ENCODE measurements at places on chromosomes 16 and 17.

DNA sequence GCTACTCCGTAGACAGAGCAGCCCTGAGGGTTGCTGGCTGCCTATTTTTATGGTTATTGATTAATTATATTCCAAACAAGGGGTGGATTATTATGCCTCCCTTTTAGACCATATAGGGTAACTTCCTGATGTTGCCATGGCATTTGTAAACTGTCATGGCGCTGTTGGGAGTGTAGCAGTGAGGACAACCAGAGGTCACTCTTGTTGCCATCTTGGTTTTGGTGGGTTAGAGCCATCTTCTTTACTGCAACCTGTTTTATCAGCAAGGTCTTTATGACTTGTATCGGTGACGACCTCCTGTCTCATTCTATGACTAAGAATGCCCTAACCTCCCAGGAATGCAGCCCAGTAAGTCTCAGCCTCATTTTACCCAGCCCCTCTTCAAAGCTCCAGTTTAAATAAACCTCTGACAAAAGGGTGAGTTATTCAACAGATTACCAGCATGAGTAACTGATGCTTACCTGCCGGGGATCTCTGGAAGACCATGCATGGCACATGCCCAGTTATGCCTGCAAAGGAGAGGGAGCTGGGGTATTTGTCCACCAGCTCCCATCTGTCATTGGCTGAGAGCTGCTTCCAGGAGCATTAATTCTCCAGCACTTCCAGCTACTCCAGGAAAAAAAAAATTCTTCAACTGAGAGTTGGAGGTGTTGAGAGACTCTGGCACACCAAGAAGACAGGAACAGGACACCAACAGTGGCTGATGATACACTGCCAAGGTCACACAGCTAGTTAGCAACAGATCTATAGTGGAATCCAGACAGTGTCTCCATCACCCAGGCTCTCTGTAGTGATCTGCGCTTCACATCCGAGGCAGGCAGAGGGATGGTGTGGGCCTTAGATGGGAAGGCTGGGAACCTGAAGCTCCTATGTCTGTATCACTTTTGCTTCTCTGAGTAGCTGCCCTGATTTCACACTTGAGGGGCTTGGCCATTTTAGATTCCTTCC lies 36.6 kb upstream of the IL21R start:
- DNase-seq: no peak

- no peak for DNase-seq
Observed at GRCh38 chr16:86018071-86018470, 119.1 kb downstream of the IRF8 start.

- peak; percentile 53 for DNase-seq
Observed at GRCh38 chr17:67245694-67246402, 852 bp upstream of the HELZ start.

- DNase-seq: no peak
Observed at GRCh38 chr17:18028114-18028951, 10.6 kb downstream of the ATPAF2 start.

DNA sequence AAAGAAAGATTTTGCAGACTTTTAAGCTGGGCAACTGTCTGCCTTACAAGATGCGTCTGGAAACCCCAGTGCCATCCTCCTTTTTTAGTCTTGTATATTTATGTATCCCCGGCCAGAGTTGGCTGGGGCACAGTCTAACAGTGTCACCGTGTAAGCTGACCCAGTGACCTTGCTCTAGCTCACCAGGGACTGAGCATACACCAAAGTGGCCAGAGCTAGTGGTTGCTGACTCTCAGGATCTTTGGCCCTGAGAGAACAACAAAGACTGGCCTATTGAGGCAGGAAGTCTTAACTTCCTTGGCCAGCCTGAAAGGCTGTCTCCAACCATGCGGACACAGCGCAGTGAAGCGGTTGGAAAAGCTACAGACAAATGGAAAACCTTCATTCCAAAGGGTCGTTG lies 745.2 kb downstream of the WWOX start:
- DNase-seq: no peak

DNA sequence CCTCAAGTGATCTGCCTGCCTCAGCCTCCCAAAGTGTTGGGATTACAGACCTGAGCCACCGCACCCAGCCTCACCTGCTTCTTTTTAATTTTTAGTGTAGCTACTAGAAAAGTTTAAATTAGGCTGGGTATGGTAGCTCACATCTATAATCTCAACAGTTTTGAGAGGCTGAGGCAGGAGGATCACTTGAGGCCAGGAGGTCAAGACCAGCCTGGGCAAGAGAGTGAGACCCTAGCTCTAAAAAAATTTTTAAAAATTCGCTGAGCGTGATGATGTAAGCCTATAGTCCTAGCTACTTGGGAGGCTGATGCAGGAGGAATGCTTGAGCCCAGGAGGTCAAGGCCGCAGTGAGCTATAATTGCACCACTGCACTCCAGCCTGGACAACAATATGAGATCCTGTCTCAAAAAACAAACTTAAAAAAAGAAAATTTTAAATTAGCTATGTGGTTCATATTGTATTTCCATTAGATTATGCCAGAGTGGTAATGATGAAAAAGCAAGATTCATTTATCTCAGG lies 34.9 kb downstream of the TXNDC11 start:
- DNase-seq: no peak

GRCh38 chr16:5416013-5416412 lies 318.4 kb upstream of the EEF2KMT start:
- no peak for DNase-seq
